ENCODE measurements at places on chromosomes 6 and 20.

DNA sequence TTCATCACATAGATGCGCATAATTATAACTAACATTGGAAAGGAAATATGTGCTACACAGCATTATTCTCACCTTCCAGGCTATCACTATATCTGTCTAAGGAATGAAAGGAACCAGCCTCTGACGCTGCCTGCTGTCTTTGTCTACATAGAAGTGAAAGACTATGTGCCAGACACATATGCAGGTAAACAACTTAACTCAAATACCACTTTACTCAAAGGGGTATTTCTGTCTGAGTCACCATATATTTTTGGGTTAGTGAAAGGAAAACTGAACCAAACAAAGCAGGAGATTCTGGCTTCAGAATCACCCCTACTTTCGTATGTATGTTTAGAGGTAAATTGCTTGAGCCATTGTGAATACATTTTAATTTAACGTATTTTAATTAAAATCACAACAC, 328.6 kb upstream of the PLCB4 start:
- DNase-seq = no peak

- peak; percentile 7 for DNase-seq
These were observed 13.1 kb upstream of the CDK19 start for GRCh38 chr6:110828396-110828795.

- no peak for DNase-seq
These were observed 9.5 kb downstream of the TMEM242 start for GRCh38 chr6:157313531-157314467.

DNA sequence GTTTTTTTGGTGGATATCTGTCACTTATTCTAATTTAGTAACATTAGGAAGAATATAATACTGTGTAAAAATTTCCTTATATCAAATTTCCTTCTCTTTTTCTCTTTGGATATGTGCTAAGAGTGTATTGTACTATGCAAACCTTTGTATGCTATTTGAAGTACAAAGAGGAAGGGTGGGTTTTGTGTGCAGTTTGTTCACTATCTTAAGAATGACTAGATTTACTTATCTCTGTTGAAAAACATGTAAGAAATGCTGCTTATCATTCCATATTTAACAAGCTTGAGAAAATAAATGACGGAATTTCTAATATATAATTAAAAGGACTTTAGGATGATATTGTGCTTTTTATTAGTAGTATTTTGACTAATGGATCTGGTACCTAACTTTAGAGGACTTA, 13.1 kb downstream of the CD2AP start:
- DNase-seq = no peak

GRCh38 chr20:8132484-8133309, 631 bp downstream of the PLCB1 start:
- DNase-seq = no peak

DNA sequence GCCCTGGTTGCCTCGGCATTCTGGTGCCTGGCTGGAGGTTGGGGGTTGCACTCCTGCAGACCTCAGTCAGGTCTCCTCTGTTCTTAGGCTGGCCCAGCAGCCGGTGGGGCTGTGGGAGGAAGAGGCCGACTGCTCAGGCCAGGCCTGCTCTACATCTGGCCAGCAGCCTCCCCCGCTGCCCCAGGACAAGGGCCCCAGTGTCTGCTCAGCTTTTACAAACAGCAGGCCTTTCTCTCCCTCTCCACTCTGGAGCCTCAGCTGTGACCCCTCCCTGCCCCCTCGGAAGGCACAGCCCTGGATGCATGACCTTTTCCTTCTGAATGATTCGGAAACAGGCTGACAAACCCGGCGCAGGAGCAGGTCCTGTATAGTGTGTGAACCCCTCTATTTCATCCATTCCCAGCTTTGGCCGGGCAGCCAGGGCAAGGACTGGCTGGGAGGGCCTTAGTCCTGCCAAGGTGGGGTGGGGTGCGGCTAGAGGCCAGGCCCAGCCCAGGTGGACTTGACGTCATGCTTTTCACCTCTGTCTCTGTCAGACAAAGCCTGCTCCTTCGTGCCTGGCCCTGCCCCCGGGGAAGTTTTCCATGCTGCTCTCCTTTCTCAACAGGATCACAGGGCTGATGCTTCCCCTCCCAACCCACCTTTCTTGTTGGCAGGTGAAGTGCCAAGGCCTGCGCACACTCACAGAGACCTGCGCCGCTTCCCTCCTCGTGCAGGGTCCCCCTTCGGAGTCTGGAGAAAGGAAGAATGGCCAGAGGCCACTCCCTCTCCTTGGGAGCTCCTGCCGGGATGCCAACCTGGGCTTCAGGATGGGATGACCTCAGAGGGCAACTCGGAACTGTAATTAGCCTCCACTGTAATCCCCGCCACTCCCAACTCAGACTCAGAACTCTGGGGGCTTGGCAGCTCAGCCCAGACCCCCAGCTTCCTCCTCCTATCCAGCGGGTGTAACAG, 10.1 kb upstream of the ITPR3 start:
- no peak for DNase-seq

GRCh38 chr20:34791289-34792020, 34.0 kb downstream of the NCOA6 start:
- peak; percentile 77 for DNase-seq

GRCh38 chr6:111759836-111760785, 113.1 kb downstream of the FYN start:
- DNase-seq = peak; percentile 93

DNA sequence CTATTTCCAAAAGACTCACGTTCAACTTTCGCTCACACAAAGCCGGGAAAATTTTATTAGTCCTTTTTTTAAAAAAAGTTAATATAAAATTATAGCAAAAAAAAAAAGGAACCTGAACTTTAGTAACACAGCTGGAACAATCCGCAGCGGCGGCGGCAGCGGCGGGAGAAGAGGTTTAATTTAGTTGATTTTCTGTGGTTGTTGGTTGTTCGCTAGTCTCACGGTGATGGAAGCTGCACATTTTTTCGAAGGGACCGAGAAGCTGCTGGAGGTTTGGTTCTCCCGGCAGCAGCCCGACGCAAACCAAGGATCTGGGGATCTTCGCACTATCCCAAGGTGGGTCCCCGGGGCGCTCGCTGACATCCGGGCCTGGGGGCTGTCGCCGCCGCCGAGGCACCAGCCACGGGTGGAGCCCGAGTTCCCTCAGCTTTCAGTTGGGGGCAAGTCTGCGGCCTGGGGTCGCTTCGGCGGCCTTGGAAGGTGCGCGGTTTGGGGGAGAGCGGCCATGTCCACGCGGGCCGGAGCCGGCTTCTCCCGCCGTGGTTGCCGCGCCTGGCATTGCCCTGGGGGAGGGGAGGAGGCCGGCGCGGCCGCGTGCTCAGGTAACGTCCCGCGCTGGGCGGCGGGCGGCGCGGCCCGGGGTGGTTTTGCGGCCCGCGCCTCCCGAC, 429 bp downstream of the AMD1 start:
- DNase-seq = peak; percentile 15

GRCh38 chr6:135161411-135162395, 19.4 kb upstream of the MYB start:
- DNase-seq = no peak

- DNase-seq = no peak
These were observed 24.5 kb downstream of the CD83 start for GRCh38 chr6:14142063-14142450.

DNA sequence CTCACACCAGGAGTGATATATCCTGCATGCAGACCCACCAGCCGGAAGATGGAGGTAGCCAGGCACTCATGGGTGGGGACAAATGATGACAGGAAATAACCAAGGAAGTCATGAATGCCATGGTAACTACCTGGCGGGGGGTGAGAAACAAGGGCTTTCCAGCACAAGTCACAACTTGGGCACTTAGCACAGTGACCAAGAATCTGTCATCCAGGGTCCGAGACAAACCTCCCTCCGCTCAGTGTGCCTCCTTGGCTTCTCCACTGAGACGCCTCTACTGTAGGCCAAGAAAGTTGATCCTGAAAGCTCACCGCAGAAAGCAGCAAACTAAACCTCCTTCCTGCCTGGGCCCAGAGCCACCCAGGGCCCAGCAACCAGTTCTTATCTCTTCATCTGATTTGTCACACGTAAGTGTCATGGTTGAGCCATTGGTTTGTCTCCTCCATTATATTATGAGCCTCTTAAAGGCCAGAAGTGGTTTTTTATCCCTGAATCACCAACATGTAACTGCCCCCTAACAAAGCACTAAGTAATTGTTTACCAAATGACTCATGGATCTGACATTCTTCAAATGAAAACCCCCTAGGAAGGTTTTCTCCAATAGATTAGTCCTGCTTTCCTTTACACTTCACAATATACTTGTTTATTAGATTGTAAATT, 84.3 kb upstream of the TAB2 start:
- peak; percentile 87 for DNase-seq

GRCh38 chr6:35945650-35946025, 24.7 kb upstream of the SRPK1 start:
- peak; percentile 4 for DNase-seq

DNA sequence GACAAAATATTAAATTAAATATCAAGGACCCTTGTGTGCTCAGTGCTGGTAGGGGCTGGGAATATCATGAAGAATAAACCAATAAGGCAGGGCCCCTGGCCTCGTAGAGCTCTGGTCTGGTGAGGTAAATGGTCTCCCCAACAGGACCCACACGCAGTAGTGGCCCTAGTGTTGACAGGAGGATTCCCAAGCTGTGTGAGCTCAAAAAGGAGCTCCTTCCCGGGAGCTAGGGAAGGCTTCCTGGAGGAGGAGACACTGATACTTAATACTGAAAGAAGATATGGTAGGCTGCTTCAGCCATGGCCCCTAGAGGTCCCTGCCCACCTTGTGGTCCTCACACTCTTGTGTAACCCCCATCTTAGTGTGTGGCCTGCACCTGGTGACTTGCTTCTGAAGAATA, 209.1 kb downstream of the NFATC2 start:
- DNase-seq = no peak

DNA sequence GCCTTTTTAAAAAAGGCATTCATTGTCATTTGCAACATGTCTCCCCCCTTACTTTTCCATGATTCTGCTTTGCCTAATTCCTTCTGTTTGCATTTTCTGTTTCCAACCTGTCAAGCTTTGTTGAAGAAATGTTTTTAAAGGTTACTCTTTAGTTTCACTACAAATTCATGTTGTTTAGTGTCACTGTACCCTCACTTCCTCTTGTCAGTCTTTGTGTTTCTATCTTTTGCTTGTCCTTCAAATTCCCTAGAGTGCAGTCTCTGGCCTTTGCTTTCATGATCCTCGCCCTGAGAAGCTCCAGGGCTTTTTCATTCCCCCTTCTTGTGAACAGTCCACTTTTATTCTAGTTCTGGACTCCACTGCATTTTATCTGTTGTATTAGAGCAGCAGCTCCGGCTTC, 90.6 kb downstream of the MAP3K4 start:
- DNase-seq = no peak

DNA sequence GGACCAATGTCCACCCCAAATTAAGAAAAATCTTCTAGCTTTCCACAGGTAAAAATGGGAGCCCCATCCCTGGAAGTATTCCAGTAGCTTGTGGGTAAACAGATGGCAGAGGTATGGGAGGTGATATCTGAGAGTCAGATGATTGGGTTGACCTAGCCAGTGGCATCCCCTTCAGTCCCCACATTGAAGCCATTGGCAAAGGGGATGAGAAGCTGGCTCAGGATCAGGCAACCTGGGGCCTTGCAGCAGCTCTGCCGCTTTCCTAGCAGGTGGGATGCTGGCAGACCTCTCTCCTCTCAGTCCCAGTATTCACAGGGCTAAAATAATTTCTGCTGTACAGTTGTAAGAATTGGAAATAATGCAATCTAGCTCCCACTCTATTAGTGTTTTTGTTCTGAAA, 108.9 kb upstream of the KCNG1 start:
- DNase-seq = no peak

GRCh38 chr6:83285917-83286316, 92.8 kb downstream of the RWDD2A start:
- no peak for DNase-seq

DNA sequence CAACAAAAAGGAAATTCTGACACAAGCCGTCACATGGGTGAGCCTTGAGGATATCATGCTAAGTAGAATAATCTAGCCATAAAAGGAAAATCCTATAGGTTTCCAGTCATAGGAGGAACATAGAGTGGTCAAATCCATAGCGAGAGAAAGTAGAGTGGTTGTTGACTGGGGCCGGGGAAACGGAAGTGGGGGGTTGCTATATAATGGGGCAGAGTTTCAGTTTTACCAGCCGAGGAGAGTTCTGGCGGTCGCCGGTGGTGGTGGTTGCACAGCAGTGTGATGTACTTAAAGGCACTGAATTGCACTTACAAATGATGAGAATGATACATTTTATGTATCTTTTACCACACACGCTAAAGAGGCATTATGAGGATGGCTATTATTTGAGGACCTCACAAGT, 4.9 kb downstream of the GPR31 start:
- no peak for DNase-seq

DNA sequence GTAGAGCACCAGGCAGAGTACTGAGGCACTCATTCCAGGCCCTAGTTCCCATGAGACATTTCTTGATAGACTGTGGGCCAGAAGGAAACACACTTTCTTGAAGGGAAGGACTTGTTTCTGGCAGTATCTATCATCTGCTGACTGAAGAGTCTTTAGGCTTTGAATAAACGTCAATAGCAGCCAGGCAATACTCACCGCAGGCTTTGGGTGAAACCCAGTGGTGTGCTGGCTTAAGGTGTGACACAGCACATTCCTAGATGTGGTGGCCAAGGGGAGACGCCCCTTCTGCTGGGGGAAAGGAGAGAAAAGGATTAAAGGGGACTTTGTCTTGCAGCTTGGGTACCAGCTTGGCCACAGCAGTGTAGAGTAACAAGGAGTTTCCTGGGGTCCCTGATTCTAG, 1039.6 kb downstream of the HACE1 start:
- no peak for DNase-seq

GRCh38 chr20:8661229-8661952, 407.5 kb upstream of the PLCB4 start:
- DNase-seq = no peak

DNA sequence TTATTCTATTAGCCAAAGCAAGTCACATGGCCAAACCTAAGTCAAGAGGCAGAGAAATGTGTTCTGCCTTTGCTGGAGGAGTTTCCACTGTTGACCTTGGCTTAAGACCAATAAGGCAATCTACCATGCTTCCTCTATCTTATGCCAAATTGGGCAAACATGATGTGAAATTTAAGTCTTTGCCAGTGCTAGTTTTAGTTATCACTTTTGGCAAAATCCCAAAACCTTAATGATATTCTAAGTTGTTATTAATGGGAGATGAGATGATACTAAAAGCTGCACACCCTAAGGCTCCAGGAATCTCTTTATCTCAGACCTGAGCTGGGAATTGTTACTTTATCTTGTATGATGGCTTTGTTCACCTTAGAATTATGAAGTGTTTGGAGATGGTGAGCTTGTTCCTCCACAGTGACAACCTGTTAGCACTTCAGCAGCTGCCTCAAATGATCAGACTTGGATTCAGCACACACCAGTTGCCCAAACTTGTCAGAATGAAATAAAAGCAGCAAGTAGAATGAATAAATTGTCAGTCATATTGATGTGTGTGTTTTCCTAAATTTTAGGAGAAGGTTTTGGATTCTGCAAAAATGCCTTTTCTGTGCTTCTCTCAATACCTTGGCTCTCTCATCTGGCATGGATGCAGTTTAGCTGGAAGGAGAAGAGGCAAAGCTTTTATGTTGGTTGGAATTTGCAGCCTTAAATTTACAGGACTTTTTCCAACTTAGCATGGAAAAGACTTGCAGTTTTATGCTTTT, 49.3 kb downstream of the RIN2 start:
- no peak for DNase-seq

- no peak for DNase-seq
These were observed 171.0 kb upstream of the CITED2 start for GRCh38 chr6:139545206-139546105.

- no peak for DNase-seq
These were observed 3.9 kb upstream of the TMEM244 start for GRCh38 chr6:129865013-129865412.

GRCh38 chr20:55701467-55701866, 303.9 kb downstream of the CBLN4 start:
- no peak for DNase-seq

- DNase-seq = no peak
These were observed 183.0 kb upstream of the MMS22L start for GRCh38 chr6:97465877-97466561.

GRCh38 chr6:45830441-45831139, 185.1 kb downstream of the CLIC5 start:
- no peak for DNase-seq
